ENCODE measurements at places on chromosomes 12 and 14.

- no peak for DNase-seq
These were observed 4.3 kb downstream of the CPNE6 start for GRCh38 chr14:24075485-24076301.

DNA sequence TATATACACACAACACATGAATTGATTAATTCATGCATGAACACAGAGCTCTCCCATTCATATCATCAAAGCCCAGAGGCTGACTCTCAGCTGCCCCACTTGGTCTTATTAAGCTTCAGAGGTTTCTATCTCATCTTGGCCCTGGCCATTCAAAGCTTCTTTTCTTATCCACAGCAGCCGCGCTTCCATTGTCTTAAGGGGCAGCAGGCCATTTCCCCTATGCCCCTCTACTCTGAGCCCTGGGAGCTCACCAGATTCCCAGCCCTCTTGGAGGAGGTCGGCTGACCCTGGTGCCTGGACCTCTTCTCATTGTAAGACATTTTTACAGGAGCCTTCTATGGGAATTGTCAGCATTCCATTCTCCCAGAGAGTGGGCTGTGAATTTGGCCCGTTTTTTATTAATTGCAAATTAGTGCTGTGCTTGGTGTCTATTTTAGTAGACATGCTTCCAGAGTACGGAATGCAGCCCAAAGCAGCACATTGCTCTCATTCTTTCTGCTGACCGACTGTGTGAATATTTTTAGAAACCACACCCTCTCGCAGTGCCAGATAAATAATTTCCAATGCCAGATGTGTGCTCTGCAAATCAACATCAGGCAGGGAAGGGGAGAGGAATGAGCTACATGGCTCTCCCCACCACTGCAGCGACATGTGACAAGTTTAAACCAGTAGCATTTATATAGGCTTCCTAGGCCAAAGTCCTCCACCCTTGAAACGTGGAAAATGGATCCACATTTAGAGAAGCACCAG is 58.5 kb downstream of the NUAK1 start:
- DNase-seq = no peak

DNA sequence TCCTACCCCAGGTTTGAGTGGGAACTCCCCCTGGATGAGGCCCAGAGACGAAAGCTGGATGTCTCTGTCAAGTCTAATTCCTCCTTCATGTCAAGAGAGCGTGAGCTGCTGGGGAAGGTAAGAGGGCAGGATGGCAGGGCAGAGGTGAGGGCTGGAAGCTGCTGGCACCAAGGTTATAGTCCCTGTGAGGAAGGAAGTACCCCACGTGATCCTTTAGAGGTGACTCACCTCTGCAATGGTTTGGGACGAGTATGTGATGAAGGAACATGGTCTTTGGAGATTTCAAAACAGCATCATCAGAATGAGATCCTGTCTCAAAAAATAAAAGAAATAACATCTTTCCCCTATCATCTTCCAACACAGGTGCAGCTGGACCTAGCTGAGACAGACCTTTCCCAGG is 9.2 kb upstream of the MYL6B start:
- no peak for DNase-seq

GRCh38 chr14:90693413-90693812 is 122.8 kb downstream of the TTC7B start:
- DNase-seq = no peak

- DNase-seq = no peak
These were observed 69.1 kb downstream of the TNFAIP2 start for GRCh38 chr14:103192246-103192840.
